Lower lobe of right lung (tissue), 2 donors: ENCODE measurements at places on chromosomes 5 and 9. TPM values are rescaled to one million over a fixed set of nuclear protein-coding genes. Genes with fewer than 3 reads are reported as not detected.

GRCh38 chr5:150066901-150067396 lies 19.4 kb downstream of the CSF1R start:
- DNase-seq = no peak

DNA sequence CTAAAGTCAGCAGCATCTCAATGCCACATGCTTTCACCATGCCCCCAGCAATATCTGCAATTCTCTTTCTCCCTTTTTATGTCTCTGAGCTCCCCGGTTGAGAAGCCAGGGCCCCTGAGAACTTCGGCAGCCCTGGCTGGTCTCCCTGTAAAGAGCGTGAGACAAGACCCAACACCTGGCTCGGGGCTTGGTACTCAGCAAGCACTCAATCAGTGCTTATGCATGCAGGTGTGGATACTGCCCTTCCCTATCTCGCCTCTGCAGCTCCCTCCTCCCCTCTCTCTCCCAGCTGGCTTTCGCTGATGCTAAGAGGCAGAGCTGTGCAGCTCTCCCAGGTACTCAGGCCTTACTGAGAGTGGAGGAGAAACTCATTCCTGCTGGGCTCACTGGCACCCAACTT lies 41.7 kb upstream of the AKNA start:
- DNase-seq = no peak

DNA sequence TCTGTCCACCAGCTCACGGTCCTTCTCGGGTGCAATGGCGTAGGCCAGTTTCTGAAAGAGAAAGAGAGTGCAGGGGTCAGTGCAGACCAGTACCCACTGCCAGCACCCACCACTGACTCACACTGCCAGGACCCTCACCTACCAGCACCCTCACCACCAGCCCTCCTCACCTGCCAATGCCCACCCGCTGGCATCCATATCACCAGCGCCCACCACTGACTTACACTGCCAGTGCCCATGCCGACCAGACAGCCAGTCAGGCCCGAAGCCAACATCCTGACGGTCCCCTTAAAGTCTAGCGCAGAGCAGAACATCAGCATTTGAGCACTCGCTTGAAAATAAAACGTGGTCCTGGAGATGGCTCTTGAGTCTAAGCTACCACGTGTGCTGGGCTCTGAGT lies 44.3 kb downstream of the SLC6A3 start:
- peak; percentile 25 for DNase-seq

GRCh38 chr9:1658661-1659362 lies 356.3 kb upstream of the SMARCA2 start:
- no peak for DNase-seq

Gene PCDHGB6
- total RNA-seq = 7.7 TPM

Gene GRAMD2B
- total RNA-seq = 13.7 TPM

Gene DMRT3
- 0.24 TPM for total RNA-seq

Gene SGCD
- 6.0 TPM for total RNA-seq
